ENCODE measurements at places on chromosomes 13 and 19. TPM values are rescaled to one million over a fixed set of nuclear protein-coding genes. Genes with fewer than 3 reads are reported as not detected.

DNA sequence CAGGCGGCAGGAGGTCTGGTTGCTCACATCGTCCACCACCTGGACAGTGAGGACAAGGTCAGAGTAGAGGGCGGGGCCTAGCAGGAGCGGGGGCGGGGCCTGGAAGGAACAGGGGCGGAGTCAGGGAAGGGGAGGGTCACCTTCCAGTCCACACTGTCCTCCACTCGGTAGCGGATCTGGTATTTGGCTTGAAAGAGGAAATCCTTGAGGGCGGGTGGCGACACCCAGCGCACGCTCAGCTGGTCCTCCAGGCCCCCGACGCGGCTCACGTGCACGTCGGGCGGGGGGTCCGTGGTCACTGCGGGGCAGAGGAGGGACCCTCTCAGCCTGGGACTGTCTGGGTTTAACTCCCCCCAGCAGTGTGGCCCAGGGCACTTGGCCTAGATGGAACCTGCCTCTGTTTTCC is 8.2 kb downstream of the REX1BD start:
- DNase-seq = no peak

Gene TLE6
- 0.83 TPM for total RNA-seq

DNA sequence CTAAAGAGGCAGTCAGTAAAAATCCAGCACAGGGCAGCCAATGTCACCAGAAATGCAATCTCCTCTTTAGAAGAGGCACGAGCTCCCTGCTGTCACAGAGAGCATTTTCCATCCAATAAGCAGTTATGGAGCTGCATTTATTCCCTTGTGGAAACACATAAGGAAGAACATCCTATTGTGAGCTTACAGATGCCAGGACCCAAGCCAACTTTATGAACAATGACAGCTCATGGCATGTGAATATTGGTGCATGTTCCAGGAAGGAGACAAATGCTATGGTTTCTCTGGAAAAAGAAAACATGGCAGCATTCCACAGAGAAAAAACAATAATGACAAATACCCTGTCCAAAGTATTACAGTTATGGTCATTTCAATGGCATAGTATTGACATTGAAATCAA is 955.6 kb downstream of the UQCRFS1 start:
- no peak for DNase-seq

DNA sequence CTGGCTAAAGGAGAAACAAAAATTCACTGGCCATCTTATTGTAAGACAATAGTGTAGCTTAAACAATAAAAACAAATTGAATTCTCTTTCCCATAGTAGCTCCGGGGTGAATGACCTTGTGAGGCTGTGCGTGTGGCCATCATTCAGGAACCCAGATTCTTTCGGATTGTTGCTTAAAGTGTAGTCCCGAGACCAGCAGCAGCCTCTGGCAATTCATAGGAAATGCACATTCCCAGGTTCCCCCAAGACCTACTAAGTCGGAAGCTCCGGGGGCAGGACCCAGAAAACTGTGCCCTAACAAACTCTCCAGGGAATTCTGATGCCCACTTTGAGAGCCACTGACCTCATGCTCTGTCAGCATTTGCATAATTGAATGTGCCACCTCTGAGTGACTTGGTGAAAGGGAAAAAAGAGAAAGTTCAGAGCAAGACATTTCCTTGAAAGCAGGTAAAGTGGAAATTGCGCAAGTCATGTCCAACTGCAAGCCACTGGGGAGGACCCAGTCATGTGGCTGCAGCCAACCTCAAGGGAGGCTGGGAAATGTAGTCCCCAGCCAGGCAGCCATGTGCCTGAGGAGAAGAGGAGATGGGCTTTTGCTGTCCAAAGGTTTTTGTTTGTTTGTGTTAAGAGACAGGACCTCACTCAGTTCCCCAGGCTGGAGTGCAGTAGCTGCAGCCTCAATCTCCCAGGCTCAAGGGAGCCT is 50.7 kb upstream of the PNMA8B start:
- DNase-seq = no peak

- no peak for DNase-seq
Observed at GRCh38 chr19:18377026-18377425, 8.9 kb upstream of the GDF15 start.

DNA sequence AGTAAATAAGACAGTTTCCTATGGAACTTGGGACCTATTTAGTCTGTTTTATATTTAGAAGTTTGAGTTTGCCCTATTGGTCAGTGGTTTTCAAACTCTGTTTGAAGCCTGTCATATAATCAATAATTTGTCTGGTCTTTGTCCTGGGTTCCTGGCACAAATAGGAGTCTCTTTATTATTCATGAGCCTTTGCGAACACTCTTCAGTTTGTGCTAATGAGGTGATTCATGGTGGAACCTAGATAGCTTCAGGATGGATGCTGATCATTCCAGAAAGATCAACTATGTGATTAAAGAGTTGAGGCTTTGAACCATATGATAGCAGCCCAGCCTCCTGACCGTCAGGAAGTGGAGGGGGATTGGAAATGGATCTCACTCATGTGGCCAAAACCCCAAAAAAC is 10.0 kb upstream of the VWA8 start:
- DNase-seq = no peak

- peak; percentile 8 for DNase-seq
Observed at GRCh38 chr19:3642987-3643673, 16.5 kb upstream of the CACTIN start.

DNA sequence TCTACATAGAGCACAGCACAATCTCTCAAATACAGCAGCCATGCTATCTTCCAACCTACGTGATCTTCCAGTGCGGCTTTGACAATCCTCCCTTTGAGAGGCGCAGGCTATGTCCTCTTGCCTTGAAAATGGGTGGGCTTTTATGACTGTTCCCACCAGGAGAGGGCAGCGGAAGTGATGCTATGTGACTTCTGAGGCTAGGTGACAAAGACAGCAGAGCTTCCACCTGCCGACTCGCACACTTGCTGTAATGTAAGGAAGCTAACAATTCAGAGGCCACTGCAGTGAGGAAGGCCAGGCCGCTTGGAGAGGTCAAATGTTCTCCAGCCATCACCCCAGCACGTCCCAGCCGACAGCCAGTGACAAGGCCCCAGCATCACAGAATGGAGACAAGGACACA is 65.8 kb downstream of the MRPL57 start:
- DNase-seq = no peak

DNA sequence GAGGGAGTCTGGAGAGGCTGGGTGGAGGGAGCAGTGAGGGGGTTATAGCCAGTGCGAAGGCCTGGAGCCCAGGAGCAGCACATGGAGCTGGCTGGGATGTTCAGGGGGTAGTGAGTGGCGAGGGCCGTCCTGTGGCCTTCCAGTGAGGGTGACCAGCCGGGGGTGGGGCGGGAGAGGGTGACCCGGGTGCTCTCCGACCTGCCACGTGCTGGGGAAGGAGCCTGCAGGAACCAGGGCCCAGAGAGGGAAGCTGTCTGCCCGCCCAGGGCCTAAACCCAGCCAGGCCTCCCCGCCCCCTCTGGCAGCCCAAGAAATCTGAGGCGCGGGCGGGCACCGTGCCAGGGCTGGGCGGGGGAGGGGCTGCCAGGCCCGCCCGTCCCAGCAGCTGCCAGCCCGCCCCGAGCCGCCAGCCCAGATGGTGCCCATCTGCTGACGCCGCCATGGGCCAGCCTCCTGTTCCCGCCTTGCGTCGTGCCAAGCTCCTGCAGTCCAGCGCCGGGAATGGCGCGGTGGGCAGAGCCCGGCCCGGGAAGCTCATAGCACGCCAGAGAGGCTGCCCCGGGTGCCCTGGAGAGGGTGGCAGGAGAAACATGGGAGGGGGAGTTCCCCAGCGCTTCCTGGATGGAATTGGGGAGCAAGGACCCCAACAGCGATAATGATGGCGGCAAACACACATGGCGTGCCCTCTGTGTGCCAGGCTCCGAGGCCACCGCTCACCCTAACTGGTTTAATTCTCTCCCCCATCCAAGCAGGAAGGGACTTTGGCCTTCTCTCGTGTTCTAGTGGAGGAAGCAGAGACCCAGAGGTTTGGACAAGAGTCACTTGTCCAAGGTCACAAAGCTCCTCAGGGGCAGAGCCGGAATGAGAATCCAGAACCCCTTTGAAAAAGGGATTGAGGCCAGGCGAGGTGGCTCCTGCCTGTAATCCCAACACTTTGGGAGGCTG is 21.5 kb downstream of the NFIC start:
- no peak for DNase-seq

Gene CEACAM4
- total RNA-seq = not detected

GRCh38 chr19:43596842-43597461 is 557 bp downstream of the ZNF576 start:
- DNase-seq = no peak

Gene ELAVL3
- total RNA-seq = 0.34 TPM

Gene STARD13
- total RNA-seq = 6.9 TPM

DNA sequence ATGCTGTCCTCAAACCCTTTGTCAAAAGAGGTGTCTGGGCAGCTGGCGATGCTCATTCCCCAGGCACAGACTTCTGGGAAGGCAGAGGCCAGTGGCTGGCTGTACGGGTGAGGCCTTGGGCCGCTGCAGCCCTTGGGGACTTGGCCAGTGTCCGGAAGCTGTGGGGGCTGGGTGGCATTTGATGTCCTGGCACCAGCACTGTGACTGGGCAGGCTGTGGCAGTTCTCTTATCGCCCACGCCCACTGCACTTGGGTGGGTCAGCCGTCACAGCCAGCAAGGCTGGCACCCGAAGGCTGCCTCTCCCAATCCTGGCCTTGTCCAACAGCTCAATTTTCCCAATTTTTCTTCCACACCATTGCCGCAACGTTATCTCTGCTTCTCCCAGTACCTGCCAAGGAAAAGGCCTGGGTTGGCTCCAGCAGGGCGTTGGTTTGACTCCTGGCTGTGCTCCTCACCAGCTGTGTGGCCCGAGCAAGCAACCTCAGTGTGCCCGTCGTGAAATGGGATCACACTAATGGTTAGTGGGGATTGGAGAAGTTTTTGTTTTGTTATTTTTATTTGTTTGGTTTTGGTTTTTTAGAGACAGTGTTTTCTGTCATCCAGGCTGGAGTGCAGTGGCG is 12.7 kb upstream of the SLC44A2 start:
- no peak for DNase-seq

Gene IFI30
- total RNA-seq = 45.3 TPM

- no peak for DNase-seq
Observed at GRCh38 chr13:29963089-29963488, 112.7 kb upstream of the UBL3 start.

Gene COQ8B
- total RNA-seq = 41.6 TPM

Gene ZNF888
- total RNA-seq = 4.6 TPM

DNA sequence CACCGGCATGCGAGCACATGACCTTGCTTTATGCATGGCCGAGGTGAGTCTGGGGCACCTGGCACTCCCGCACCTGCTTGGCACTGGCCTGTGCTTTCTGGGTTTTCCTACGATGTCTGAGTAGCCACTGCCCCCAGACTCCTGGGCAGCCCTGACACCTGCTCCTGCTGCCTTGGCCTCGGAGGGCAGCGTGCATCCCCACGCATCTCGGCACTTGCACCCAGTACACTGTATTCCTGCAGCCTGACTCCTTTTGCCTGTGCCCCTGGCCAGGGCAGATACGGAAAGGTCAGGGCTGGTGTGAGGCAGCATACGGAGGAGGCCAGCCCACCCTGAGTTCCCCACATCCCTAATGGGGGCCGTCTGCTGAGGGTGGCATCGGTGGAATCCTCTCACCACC is 340.6 kb downstream of the TEX29 start:
- DNase-seq = no peak

GRCh38 chr19:15442142-15442920 is 7.4 kb downstream of the WIZ start:
- no peak for DNase-seq

Gene ALKBH6
- 48.3 TPM for total RNA-seq

- no peak for DNase-seq
Observed at GRCh38 chr19:43152214-43152613, 34.1 kb downstream of the PSG5 start.

Gene SUGT1
- 63.3 TPM for total RNA-seq

DNA sequence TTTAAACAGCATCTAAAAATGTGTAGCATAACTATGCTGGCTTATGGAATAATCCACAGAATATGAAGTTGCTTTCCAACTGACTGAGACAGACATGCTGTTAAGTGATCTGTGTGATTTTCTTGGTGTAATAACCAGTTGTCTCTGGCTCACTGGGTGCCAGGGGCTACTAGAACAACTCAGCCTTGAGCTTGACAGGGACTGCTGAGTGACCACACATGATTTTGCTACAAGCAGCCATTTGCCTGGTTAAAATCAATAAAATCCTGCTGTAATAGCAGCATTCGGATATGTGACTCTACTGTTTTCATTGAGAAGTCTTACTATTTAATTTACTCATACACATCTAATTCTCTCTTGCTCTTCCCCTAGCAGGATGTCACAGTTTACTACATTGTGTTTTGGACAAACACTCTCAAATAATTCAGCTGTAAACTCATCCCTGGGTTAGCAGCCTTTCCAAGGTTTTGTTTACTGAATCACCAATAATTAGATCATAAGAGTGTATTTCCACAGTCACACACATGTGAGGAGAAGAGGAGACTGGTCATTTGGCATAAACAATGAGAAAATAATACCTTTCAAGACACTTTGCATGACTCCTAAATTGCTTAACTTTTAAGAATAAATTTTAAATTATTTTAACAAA is 426.2 kb downstream of the PCDH9 start:
- DNase-seq = no peak

DNA sequence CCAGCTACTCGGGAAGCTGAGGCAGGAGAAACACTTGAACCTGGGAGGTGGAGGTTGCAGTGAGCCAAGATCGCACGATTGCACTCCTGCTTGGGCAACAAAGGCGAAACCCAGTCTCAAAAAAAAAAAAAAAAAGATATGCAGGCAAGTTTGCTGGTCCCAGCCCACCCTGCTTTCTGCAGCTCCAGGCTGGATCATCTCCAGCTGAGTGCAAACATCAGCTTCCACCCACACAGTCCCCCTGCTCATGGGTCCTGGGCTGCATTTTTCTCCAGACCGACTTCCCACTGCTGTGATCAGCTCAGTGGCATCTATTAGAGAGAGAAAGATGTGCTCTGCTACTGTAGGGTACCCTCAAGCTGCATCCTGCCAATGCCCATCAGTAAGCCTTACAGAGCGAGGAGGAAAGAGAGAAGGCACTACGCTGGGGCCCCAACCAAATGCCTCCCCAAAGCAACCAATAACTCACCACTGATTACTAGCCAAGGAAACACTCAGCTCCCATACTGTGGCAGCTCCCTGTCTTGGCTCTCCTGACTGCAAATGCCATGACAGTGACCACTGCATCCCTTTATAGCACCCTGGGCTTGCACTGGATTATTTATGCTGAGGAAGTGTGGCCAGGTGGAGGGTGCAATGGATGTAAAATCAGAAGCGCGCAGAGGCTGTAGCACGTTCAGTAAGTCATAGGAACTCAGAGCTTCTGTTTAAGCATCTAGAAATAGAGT is 170.9 kb upstream of the ZNF507 start:
- no peak for DNase-seq

Gene ZGLP1
- total RNA-seq = 3.5 TPM

- DNase-seq = no peak
Observed at GRCh38 chr13:98467263-98467985, 109.5 kb downstream of the STK24 start.

- no peak for DNase-seq
Observed at GRCh38 chr13:34250151-34250670, 432.3 kb downstream of the RFC3 start.

Gene LYPD3
- 4.1 TPM for total RNA-seq

- DNase-seq = no peak
Observed at GRCh38 chr13:94667190-94667589, 45.2 kb downstream of the SOX21 start.

- DNase-seq = no peak
Observed at GRCh38 chr19:49686503-49687088, 2.8 kb upstream of the ADM5 start.

All from activated T-helper 1 cell treated with anti-CD3 and anti-CD28 coated beads, Interleukin-12 subunit alpha, Interleukin-12 subunit beta, Interleukin-2, Interleukin-4 antibody, amounts not matched to agents 30 ng/mL and 10 ng/mL and 1 ng/mL, durations not matched to agents 14 hours and 24 hours and 36 hours (primary cell).